Vein endothelial cell (primary cell): ENCODE measurements at places on chromosomes 2 and 18. TPM values are rescaled to one million over a fixed set of nuclear protein-coding genes. Genes with fewer than 3 reads are reported as not detected.

Gene C2orf92
- 2.0 and 2.3 TPM in 2 replicates for total RNA-seq

Gene SERPINE2
- total RNA-seq = 2.0 and 10.6 TPM in 2 replicates

Gene CPO
- total RNA-seq = 0.19 TPM in 1 of 2 replicates, not detected in the other

Gene G6PC2
- total RNA-seq = not detected in 2 replicates

Gene TNS1
- 25.7 and 35.3 TPM in 2 replicates for total RNA-seq

Gene TNFAIP6
- total RNA-seq = not detected in 2 replicates

Gene ESPNL
- under 0.01 TPM in 1 of 2 replicates, not detected in the other for total RNA-seq

Gene MDH1B
- total RNA-seq = 0.33 and 0.57 TPM in 2 replicates

Gene SLC16A14
- under 0.01 and 0.10 TPM in 2 replicates for total RNA-seq

Gene LBX2
- total RNA-seq = 2.9 and 3.8 TPM in 2 replicates

Gene TUBA4B
- total RNA-seq = not detected in 2 replicates

Gene FABP1
- not detected in 2 replicates for total RNA-seq

Gene SCG2
- not detected in 2 replicates for total RNA-seq

Gene ATP6V1C2
- total RNA-seq = under 0.01 and 0.10 TPM in 2 replicates

Gene ATOH8
- 13.2 and 17.0 TPM in 2 replicates for total RNA-seq

Gene PID1
- total RNA-seq = under 0.01 and 0.48 TPM in 2 replicates

Gene UGP2
- 84.4 and 90.5 TPM in 2 replicates for total RNA-seq

Gene B3GNT7
- total RNA-seq = 0.33 and 0.67 TPM in 2 replicates

Gene IKZF2
- 2.6 and 2.9 TPM in 2 replicates for total RNA-seq

Gene ITPRIPL1
- total RNA-seq = 2.9 and 3.4 TPM in 2 replicates

Gene KCNF1
- total RNA-seq = 1.3 and 2.3 TPM in 2 replicates

Gene ZNF407
- 20.9 and 22.0 TPM in 2 replicates for total RNA-seq

Gene FAM168B
- total RNA-seq = 124 and 146 TPM in 2 replicates

Gene SPC25
- 3.6 and 6.4 TPM in 2 replicates for total RNA-seq

Gene MERTK
- total RNA-seq = 35.0 and 41.8 TPM in 2 replicates

Gene CFAP210
- total RNA-seq = not detected in 2 replicates

Gene NFE2L2
- 52.9 and 55.2 TPM in 2 replicates for total RNA-seq

Gene GCG
- total RNA-seq = not detected in 2 replicates

Gene BOLL
- not detected in 2 replicates for total RNA-seq

Gene HTRA2
- 32.9 and 42.8 TPM in 2 replicates for total RNA-seq

Gene CGREF1
- total RNA-seq = 3.2 and 8.5 TPM in 2 replicates

Gene FIGLA
- total RNA-seq = not detected in 2 replicates

Gene LRRTM1
- total RNA-seq = not detected in 2 replicates

Gene OTOF
- total RNA-seq = 1.4 and 2.3 TPM in 2 replicates

Gene AOX1
- total RNA-seq = 6.8 and 10.1 TPM in 2 replicates

Gene GAL3ST2
- not detected in 2 replicates for total RNA-seq

Gene C2orf66
- under 0.01 and 0.38 TPM in 2 replicates for total RNA-seq

Gene NYAP2
- total RNA-seq = not detected in 2 replicates

Gene RETREG2
- total RNA-seq = 55.8 and 64.0 TPM in 2 replicates

Gene SULT1C2
- not detected in 2 replicates for total RNA-seq
